Right renal cortex interstitium (tissue), 3 donors: ENCODE measurements at places on chromosomes 5 and 9. TPM values are rescaled to one million over a fixed set of nuclear protein-coding genes. Genes with fewer than 3 reads are reported as not detected.

Gene INSL6
- polyA plus RNA-seq, result 0.19 TPM

Gene FOXD4
- 0.25 TPM for polyA plus RNA-seq

Gene CAPSL
- 8.2 TPM for polyA plus RNA-seq

Gene PCDHB16
- polyA plus RNA-seq, result 7.2 TPM

Gene TRIM36
- 3.4 TPM for polyA plus RNA-seq

Gene FIBCD1
- polyA plus RNA-seq, result 0.08 TPM

Gene TMEM215
- polyA plus RNA-seq, result 0.28 TPM

DNA sequence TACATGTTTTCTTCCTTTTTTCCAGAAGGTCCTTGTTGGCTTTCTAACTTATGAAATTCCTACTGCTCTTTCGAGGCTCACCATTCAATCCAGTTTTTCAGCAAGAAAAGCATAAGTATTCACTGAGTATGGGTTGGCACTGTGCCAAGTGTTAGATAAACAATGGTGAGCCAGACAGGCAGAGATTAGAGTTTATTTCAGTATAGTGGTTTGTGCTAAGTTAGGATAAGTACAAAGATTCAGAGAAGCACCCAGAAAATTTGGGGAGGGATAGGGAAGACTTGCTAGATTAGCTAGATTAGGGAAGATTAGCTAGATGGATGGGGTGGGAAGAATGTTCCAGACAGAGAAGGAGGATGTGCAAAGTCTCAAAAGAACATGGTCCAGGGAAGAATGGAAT lies 122.9 kb downstream of the OXCT1 start:
- no peak for DNase-seq

- DNase-seq, result no peak
Observed at GRCh38 chr5:97840643-97841042, 657.6 kb upstream of the RIOK2 start.

DNA sequence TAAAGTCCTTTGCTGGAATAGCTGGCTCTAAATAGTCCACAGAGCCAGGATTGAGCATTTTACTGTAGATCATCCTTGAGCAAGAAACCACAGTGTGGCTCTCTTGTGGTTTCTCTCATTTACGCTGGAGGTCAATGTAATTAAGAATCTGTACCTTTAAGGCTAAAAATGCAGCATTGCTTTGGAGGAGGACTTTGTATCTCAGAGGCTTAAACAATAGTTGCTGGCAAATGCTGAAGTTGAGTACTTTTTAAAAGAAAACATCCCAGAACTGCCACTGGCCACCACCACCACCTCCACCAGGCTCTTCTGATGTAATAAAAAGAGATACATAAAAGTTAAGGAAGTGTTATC lies 177.3 kb upstream of the ADAMTSL1 start:
- DNase-seq, result no peak

GRCh38 chr5:160477266-160477970 lies 55.8 kb downstream of the PTTG1 start:
- DNase-seq, result no peak

DNA sequence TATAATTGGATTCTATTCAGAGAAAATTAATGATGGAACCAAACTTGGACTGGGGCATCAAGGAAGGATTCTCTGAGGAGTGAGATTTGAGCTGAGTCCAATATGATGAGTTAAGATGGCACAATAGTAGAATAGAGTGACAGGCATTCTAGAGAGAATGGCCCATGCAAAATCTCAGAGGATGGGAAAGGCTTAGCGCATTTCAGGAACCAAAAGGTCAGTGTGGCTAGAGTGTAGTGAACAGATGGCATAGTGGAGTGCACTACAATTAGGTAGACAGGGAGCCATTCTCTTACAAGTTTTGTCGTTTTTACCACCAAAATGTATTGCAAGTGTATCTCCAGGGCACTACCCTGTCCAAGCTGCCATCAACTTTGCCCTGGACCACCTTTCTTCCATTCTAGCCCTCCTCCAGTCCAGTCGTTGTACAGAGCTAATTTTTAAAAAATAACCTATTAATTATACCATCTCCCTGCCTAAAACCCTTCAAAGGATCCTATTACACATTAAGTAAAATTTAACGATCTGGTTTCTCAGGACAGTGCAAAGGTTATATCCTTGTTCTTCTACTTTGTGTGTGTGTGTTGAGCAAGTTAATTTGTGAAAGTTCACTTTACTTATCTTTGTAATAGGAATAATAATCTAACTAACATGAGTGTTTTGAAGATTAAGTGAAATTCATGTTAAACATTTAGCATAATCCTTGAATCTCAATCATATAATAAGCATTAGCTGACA lies 211.7 kb downstream of the COMMD10 start:
- DNase-seq, result no peak

DNA sequence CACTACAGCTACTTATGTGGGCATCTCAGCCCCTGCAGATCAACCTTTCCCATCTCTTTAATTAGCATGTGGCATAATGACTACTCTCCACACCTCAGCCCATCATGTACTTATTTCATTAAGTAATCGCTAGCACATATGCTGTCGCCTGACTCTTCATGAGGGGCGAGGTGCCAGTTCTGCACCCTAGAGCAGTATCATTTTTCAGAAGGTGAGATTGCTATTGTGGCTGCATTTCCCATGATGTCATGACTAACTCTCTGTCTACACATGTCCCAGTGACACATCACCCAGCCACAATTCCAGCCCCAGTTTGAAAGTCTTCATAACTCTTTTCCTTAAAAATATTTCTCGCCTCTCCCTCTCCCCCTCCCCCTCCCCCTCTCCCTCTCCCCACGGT lies 7.6 kb upstream of the F2RL1 start:
- no peak for DNase-seq

- DNase-seq, result peak; percentile 96
Observed at GRCh38 chr9:109817846-109818472, 38.0 kb downstream of the PALM2AKAP2 start.

DNA sequence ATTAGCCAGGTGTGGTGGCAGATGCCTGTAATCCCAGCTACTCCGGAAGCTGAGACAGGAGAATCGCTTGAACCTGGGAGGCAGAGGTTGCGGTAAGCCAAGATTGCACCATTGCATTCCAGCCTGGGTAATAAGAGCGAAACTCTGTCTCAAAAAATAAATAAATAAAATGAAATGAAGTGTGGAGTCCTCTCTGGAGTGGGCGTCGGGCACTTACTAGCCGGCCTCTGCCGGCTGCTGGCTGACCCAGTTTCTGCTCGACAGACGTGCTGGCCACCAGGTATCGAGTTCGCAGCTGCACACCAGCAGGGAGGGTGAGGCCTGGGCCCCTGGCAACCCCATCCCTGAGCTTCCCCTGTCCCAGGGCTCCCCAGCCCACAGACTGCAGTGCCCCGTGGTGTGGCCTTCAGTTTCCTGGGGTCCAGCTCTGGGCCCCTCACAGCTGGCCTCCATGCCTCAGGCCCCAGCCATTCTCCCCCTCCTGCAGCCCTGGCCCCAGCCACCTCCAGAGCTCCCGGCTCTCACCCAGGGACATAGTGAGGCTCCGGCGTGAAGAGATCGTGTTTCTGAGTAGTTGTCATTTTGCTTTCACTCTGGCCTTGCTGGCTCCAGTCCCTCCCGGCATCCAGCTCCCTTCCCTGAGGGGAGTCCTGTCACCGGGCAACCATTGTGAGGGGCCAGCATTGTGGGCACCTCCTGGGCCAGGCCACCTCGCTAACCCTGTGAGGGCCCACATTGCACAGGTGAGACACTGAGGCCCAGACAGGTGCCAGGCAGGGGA lies 3.8 kb upstream of the STPG3 start:
- DNase-seq, result no peak

- no peak for DNase-seq
Observed at GRCh38 chr5:14138608-14139540, 4.3 kb upstream of the TRIO start.

- DNase-seq, result no peak
Observed at GRCh38 chr5:148884339-148885020, 58.1 kb downstream of the ADRB2 start.

GRCh38 chr9:95268681-95269080 lies 48.8 kb downstream of the FANCC start:
- DNase-seq, result no peak

DNA sequence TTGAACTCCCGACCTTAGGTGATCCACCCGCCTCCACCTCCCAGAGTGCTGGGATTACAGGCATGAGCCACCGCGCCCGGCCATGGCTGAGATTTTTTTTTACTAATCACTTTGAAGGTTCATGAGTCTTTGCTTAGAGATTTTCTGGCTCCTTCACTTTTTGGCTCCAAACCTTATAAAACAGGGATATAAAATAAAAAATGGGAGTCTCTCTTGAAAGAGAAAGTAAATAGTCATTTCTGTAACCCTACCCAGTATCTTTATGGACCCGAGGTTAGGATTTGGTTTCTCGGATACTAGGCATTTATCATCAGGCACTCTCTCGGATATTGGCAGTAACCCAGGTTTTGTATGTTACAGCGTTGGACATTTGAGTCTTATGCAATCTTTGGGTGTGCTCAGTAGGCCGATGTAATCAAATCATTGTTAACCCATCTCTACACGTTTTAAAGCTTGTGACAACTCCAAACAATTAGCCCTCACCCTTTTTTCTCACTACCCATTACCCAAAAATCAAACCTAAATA lies 25.3 kb downstream of the STXBP1 start:
- DNase-seq, result no peak

GRCh38 chr9:105302728-105303127 lies 58.3 kb downstream of the SLC44A1 start:
- DNase-seq, result no peak

DNA sequence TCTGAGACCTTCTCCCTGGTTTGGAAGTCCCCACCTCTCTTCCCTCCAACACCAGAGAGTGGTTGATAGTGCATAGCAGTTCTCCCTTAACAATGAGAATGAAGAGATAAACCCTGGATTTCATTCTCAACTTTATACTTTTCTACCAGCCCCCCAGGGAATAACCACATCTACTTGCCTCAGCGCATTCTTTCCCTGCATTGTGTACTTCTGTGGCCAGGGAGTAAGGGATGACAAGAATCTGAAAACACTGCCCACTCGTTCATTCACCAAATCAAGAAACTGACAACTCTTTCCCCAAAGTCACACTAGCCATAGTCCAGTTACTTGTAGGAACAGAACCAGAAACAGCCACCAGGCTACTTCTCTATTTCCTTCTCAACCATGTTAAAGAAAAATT lies 46.0 kb upstream of the SPIN1 start:
- DNase-seq, result no peak

- no peak for DNase-seq
Observed at GRCh38 chr5:79546782-79547428, 33.0 kb upstream of the HOMER1 start.

DNA sequence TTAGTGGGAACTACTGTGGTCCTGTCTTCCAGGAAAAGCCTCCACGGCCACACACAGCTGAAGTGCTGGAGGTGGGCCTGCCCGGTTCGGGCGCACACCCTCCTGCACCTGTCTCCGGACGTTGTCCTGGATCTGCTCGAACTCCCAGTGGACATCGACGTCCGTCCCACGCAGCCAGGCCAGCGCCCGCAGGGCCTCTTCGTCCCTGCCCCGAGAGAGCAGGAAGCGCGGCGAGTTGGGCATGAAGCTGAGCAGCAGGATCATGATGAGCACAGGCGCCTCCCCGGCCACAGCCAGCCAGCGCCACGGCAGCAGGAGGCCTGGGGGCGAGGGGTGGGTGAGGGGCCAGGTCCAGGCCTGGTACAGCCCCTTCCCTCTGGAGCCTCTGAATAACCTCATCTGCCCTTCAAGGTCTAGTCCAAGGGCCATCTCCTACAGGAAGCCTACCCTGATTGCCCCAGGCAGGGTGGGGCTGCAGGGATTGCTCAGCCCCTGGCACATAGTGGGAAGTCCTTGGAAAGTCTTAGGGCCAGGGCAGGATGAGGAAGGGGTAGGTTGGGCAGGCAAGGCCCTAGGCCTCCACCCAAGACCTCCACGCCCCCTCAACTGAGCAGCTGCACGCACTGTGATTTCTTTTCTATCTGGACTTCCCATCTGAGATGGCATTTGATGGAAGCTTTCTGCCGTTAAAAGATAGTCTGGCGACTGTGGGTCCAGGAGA lies 3.4 kb downstream of the SLC2A6 start:
- DNase-seq, result no peak

GRCh38 chr9:136481558-136481957 lies 1.3 kb downstream of the SEC16A start:
- no peak for DNase-seq

- no peak for DNase-seq
Observed at GRCh38 chr9:81305561-81306182, 383.7 kb downstream of the TLE1 start.

DNA sequence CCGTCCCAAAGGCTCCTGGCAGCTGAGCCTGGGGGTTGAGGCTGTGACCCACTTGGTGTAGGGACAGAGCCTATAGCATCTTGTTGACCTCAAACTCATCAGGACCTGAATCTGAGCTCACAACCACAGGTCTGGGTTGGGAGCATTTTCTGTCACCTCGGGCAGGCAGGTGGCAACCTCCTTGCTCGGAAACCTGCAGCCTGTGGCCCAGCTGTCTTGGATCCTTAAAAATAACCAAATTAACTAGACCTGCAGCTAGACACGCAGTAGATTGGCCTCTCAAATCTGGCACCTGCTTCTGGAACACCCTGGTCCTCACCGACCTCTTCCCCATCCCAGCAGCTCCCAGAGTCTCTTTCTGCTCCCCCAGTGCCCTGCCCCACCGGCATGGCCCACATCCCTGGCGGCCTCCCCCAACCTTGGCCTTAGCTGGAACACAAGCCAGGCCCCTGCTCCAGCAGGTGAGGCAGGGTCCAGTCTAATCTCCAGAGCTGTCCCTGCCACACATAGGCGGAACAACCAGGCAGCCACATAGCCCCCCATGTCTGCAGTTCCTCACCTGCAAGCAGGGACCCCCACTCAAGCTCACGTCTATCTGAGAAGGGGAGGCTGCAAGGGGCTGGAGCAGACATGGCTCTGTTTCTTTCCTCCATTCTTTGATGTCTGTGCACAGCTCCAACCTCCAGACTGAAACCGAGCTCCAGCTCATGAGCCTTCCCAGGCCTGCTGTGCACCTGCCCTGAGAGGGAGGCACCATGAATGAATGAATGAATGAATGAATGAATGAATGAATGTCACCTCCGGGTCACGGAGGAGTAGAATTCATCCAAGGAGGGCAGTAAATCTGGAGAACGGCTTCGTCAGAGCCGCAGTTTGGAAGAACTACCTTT lies 28.3 kb downstream of the PAEP start:
- no peak for DNase-seq

- DNase-seq, result no peak
Observed at GRCh38 chr5:94391996-94392395, 226.4 kb downstream of the KIAA0825 start.

GRCh38 chr9:2241836-2242741 lies 226.9 kb downstream of the SMARCA2 start:
- peak; percentile 89 for DNase-seq
